Stimulated activated memory B cell treated with anti-CD40 and anti-IgM and Interleukin-4, amounts not matched to agents 10 μg/mL and 1 μg/mL and 100 μg/mL, for 72 hours (primary cell): ENCODE measurements at places on chromosomes 1 and 21.

DNA sequence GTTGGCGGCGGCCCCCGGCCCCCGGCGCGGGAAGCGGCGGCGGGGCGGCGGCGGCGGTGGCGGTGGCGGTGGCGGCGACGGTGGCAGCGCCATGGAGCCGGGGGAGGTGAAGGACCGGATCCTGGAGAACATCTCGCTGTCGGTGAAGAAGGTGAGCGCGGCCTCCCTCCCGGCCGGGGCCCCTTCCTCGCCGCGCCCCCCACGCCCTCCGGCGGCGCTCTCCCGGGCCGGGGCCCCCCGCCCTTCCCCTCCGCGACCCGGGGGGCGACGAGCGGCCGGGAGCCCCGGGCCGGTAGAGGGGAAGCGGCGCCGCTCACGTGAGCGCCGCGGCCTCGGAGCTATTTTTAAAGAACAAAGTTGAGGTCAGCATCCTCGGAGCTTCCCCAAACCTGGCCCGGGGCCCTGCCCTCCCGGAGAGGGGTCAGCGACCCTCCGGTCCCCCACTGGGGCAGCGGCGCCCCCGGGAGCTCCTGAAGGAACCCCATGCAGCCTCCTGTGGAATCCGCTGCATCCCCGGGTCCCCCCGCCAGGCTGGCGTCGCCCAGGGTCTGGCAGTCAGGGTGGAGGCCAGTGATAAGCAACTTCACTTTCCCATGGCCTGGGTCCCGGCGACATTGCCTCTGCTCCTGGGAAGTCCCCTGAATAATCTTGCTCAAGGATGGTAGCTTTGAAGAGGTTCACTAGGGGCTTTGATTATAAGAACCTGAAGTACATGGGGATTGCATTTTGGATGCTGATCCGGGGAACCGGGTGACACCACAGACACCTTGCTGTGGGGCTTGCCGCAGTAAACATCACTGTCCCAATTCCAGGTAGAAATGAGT is 560 bp downstream of the PLEKHM2 start:
- H3K27me3 ChIP-seq = no peaks in the 10 kb centered on the region
- peak overlapping the region; percentile 89 for H3K4me3 ChIP-seq
- peaks cover 8% of the 10 kb centered on the region for H3K36me3 ChIP-seq
- H3K4me1 ChIP-seq = peaks cover 78% of the 10 kb centered on the region

- H3K4me1 ChIP-seq = peaks cover 43% of the 10 kb centered on the region
- ATAC-seq = peak; percentile 88
- peaks cover 9% of the 10 kb centered on the region for H3K36me3 ChIP-seq
- H3K27ac ChIP-seq = peak within 1 kb of the TSS; percentile 80
Measured at GRCh38 chr1:178724728-178725465, at the start of gene RALGPS2. Gene RALGPS2, plus strand, starts transcription at chr1:178725244. Its CDS starts 51,521 bp downstream, at chr1:178776765.

DNA sequence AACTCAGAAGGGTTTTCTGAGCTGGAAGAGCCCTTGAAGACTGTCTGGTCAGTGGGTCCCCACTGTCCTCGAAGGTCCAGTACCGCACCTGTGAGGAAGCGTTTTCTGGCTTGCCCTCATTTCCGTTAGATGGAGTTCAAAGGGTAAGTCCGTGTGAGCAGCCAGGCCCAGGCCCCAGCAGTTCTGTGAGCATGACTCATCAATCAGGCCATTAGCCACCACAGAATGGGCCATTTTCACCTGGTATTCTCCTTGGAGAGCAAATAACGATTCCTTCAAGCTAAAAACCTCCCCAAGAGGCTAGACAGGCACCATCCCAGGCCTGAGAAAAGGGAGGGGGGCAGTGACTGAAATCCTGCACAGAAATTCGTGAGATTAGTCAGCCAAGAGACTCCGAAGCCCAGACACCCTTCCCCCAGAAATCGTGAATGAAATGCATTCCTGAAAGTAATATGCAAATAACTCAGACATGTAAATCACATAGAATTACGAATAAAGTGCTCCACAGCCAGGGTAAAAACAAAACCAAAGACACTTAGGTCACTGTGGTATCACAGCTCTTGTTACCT is 66.0 kb downstream of the BCAR3 start:
- peak; percentile 86 for ATAC-seq
- H3K36me3 ChIP-seq = peaks cover 21% of the 10 kb centered on the region
- peak overlapping the region; percentile 52 for H3K4me3 ChIP-seq
- H3K27me3 ChIP-seq = no peaks in the 10 kb centered on the region
- H3K4me1 ChIP-seq = peaks cover 86% of the 10 kb centered on the region
- H3K27ac ChIP-seq = peak overlapping the region; percentile 94

- H3K4me1 ChIP-seq = no peaks in the 10 kb centered on the region
- no peak for ATAC-seq
- peaks cover 15% of the 10 kb centered on the region for H3K27me3 ChIP-seq
- no peak overlapping the region for H3K27ac ChIP-seq
Measured at GRCh38 chr21:26835027-26835713, 10.0 kb downstream of the ADAMTS1 start.

DNA sequence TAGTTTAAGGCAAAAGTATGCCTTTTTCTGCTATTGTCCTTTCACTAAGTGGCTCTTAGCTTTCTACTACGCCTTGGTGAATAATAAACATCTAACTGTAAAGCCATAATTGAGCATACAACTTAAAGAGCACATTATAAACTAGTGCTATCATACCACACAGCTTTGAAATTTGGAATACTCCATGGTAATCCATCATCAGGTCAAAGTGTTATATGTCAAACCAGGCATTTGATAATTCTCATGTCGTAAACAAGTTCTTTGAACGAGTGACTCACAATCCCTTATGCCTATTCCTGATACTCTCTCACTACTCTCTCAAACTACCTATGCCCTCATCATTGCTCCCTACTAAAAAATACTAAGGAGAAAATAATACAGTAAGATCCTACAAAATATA is 60.3 kb upstream of the FMN2 start:
- H3K4me1 ChIP-seq = no peaks in the 10 kb centered on the region
- no peak overlapping the region for H3K27ac ChIP-seq
- no peak overlapping the region for H3K4me3 ChIP-seq
- H3K27me3 ChIP-seq = no peaks in the 10 kb centered on the region

GRCh38 chr1:81391125-81391828 is 409.5 kb upstream of the ADGRL2 start:
- no peak overlapping the region for H3K27ac ChIP-seq
- H3K36me3 ChIP-seq = no peaks in the 10 kb centered on the region
- ATAC-seq = peak; percentile 42
- no peaks in the 10 kb centered on the region for H3K4me1 ChIP-seq

GRCh38 chr1:61080413-61081143 is 1.8 kb upstream of the NFIA start:
- H3K4me1 ChIP-seq = peaks cover 49% of the 10 kb centered on the region
- H3K27me3 ChIP-seq = peaks cover 56% of the 10 kb centered on the region
- H3K36me3 ChIP-seq = no peaks in the 10 kb centered on the region

DNA sequence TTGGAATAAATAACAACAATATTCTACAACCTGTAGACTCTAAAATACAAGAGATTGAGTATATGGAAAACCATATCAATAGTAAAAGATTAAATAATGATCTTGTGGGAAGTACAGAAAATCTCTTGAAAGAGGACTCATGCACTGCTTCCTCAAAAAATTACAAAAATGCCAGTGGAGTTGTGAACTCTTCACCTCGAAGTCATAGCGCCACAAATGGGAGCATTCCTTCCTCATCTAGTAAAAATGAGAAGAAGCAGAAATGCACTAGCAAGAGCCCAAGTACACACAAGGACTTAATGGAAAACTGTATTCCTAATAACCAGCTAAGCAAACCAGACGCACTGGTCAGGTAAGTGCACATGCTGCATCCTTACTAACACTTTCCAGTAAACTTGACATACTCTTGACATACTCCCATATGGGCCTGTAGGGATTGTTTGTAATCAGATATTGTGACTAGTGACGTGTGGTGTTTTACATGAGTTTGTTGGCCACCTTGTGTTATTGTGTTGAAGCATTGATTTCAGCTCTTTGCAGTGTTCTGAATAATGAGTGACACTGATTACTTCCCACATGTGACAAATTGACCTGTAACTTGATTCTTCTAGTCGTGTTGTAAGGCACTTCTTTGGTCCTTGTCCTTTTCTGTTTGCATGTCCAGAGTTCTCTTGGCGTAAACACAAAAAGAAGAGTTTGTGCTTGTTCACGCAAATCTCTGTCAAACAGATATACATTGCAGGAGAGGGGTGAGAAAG is 28.0 kb downstream of the MACO1 start:
- no peaks in the 10 kb centered on the region for H3K4me1 ChIP-seq
- H3K36me3 ChIP-seq = peaks cover 66% of the 10 kb centered on the region
- ATAC-seq = no peak
- no peaks in the 10 kb centered on the region for H3K27me3 ChIP-seq

DNA sequence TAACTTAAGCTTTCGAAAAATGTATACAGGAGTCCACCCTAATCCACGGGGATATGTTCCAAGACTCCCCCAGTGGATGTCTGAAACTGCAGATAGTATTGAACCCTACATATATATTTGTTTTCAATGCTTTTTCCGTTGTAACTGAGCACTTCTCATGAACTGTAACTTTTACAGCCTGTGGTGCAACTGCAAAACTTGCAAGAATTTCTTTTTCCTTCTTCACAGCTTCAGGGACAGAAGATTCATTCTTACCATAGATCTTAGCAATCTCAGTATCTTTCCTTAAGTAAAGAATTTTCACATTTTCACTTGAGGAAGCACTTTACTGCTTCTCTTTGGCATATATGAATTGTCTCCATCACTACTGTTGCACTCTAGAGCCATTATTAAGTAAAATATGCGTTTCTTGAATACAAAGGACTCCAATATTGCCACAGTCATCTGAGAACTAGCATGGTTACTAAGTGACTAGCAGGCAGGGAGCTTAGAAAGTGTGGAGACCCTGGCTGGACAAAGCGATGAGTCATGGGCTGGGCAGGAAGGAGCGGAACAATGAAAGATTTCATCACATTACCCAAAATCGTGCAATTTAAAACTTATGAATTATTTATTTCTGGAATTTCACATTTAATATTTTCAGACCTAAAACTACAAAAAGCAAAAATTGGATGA is 14.1 kb downstream of the DPYD start:
- ATAC-seq = no peak
- no peak overlapping the region for H3K27ac ChIP-seq
- no peak overlapping the region for H3K4me3 ChIP-seq
- H3K27me3 ChIP-seq = no peaks in the 10 kb centered on the region

- H3K27ac ChIP-seq = no peak overlapping the region
- H3K36me3 ChIP-seq = no peaks in the 10 kb centered on the region
- peaks cover 7% of the 10 kb centered on the region for H3K4me1 ChIP-seq
- H3K27me3 ChIP-seq = peaks cover 15% of the 10 kb centered on the region
Measured at GRCh38 chr1:6512245-6512907, 20.9 kb upstream of the PLEKHG5 start.

DNA sequence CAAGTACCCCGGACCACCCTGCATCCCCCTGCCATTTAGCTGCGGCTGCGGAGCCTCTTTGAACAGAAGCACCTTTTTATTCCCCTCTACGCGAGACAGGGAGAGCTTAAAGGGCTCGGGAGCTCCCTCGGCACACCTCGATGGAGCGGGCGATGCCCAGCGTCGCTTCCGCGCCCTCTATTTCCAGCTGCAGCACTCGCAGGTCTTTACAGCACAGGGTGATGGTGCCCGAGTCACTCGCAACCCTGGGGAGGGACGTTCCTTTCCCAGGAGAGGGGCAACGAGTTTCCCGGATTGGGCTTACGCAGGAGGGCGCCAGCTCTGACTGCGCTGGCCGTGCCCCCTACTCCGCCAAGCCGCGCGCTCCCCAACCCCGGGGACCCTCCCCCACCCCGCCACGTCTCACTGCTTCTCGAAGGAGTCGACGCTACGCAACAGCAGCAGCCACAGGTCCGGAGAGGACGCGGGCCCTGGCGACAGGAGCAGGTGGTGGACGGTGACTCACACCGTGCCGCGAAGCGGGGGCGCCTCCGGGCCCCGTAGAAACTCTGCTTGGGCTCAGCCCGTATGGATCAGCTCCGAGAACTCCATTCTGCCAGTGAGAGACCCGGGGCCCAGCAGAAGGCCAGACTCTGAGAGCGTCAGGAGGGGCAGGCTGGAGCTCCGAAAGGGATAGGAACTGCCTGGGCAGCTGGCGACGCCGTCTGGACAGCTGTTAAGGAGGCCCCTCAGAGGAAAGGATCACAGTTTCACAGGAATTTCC is 5.8 kb upstream of the FAM167B start:
- no peaks in the 10 kb centered on the region for H3K36me3 ChIP-seq
- peak overlapping the region; percentile 81 for H3K27ac ChIP-seq
- peak; percentile 77 for ATAC-seq
- H3K4me3 ChIP-seq = peak overlapping the region; percentile 90

- peak overlapping the region; percentile 26 for H3K27ac ChIP-seq
- H3K4me3 ChIP-seq = peak overlapping the region; percentile 74
- peaks cover 31% of the 10 kb centered on the region for H3K4me1 ChIP-seq
- peaks cover 32% of the 10 kb centered on the region for H3K27me3 ChIP-seq
Measured at GRCh38 chr1:207959141-207959825, 48.4 kb upstream of the CD34 start.

GRCh38 chr1:18948048-18948912 is 8.2 kb downstream of the IFFO2 start:
- peaks cover 8% of the 10 kb centered on the region for H3K36me3 ChIP-seq
- no peak overlapping the region for H3K4me3 ChIP-seq
- peak overlapping the region; percentile 96 for H3K27ac ChIP-seq
- peaks cover 94% of the 10 kb centered on the region for H3K4me1 ChIP-seq
